ENCODE measurements at places on chromosomes 6 and 20.

- no peak for DNase-seq
Observed at GRCh38 chr6:137219664-137220252, 573 bp upstream of the IFNGR1 start.

DNA sequence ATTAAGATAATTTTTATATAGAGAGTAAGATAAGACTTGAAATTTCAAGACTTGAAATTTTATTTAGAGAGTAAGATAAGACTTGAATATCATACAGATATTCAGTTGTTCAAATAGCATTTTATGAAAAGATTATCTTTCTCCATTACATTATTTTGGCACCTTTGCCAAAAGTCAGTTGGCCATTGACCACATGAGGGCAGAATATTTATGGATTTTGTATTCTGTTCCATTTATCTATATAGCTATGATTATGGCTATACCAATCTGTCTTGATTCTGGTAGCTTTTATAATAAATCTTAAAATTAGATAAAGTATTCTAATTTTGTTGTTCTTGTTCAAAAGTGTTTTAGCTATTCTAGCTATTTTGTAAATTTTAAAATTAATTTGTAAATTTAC is 537.9 kb upstream of the GJE1 start:
- DNase-seq = no peak

DNA sequence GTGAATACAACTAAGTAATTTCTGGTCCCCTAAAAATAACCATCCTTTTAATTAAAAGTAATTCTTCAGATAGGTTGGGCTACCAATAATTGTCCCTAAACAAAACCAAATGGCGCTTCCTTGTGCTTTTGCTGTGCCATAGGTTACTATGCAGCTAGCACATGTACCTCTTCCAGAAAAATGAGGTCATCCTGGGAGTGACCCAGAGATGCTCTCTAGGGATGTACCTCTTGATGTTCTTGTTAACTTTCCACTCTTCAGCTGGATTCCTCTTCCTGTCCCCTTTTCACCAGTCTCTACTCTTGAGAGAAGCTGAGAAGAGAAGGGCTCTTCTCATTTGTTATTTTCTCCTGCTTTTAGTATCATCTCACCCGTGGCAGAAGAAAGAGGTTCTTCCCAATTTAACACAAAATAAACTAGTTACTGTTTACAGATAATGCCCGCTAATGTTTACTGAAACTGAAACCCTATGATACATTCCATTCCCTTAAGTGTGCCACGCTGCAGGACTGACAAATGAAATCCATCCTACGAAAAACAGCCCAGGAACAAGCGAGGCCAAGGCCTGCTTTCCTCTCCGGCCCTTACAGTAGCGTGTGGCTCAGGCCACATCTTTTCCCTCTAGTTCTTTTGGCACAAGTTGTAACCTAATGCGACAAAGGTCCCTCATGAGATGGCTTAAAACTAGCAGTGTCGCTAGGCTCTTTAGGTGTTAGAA is 24.2 kb downstream of the MRS2 start:
- no peak for DNase-seq

GRCh38 chr20:5718896-5719595 is 31.2 kb upstream of the SHLD1 start:
- DNase-seq = no peak

GRCh38 chr6:215335-216034 is 76.8 kb upstream of the DUSP22 start:
- DNase-seq = no peak

DNA sequence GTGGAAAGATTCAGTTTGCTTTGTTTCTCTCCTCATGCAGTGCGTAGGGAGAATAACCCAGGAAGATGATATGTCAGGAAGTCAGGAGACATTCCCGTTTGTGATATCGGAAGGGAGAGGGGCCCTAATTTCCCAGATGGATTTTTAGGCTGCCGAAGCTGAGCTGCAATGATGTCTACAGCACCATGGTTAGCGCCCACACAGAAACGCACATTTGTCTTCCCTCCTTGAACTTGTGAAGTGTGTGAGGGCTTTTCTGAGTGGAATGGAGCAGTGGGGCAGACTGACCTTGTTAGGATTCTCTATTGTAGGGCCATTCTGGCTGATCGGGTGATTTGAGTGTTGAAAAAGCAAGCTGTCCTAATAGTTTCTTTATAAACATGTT is 191.3 kb upstream of the ARG1 start:
- no peak for DNase-seq

DNA sequence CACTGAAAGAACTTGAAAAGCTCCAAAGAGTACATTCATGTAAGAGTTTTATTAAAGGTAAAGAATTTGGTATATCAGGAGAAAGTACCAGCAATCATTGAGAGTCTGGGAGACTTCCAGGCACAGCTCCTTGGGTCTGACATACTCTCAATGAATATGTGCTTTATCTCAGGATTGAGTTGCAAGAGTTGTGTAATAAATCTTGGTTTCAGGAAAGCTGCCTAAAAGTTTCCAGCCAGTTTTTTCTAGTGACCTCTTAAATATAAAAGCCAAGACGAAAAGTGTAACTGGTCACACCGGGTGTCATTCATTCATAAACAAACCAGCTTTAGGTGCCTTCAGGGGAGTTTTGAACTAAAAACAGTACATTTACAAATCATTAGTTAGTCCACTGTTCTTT is 21.6 kb upstream of the GJA1 start:
- no peak for DNase-seq

- DNase-seq = no peak
Observed at GRCh38 chr20:38406476-38406875, 28.7 kb downstream of the SNHG17 start.
